ENCODE measurements at places on chromosomes 2 and 18.

- no peak for DNase-seq
Observed at GRCh38 chr2:63052411-63053080, 1.9 kb downstream of the OTX1 start.

DNA sequence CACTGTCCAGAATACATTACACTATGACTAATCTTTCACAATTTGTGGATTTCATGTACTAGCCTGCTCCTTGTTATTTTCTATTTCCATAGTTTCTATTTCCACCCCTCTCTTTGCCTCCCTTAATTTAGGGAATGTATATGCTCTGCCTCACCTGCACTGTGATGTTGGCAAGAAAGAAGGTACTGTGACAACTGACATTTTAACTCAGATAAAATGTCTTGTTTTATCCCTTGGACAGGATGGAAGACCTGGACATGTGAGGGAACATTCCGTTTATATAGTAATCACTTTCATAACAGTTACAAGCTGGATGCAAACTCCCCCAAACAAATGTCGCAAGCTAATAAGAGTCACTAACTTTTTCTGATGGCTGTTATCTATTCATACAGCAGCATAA is 21.5 kb upstream of the DSG3 start:
- DNase-seq: no peak

DNA sequence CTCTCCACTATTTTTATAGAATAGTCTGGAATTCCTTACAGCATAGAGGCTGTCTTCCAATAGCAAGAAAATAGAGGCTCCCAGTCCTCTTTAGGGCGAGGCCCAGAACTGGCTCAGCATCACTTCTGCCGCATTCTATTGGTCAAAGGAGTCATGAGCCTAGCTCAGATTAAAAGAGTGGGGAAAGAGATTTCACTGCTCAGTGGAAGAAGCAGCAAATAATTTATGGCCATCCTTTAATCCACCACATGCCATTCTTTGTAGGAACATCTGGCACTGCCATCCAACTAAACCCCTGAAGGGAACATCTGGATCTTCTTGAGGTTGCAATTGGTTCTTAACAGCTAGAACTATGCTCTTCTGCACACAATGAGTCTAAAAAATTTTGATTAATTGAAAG is 43.4 kb upstream of the NEUROD1 start:
- DNase-seq: no peak

- no peak for DNase-seq
Observed at GRCh38 chr2:40556293-40556692, 104.4 kb upstream of the SLC8A1 start.

GRCh38 chr2:188307850-188308283 is 16.2 kb downstream of the GULP1 start:
- DNase-seq: no peak

DNA sequence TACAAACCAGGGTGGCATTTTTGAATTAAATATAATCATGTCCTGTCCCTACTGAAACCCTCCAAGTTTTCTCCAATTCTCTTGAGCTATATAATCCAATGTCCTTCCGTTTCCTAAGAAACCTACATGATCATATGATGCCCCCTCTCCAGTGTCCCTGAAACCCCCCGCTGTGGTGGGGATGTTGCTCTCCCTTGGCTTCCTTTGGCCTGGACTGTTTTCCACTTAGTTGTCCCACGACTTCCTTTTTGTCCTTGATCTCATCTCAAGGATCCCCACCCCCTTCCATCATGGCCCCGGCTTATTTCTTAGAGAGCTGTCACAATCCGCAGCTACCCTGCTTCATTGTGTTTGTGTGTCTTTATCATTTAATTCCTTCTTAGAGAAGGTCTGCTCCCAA is 43.8 kb downstream of the TMEM18 start:
- no peak for DNase-seq

- no peak for DNase-seq
Observed at GRCh38 chr18:77634494-77634893, 384.8 kb downstream of the GALR1 start.

GRCh38 chr2:72145658-72146329 is 1.9 kb downstream of the CYP26B1 start:
- no peak for DNase-seq

- no peak for DNase-seq
Observed at GRCh38 chr2:71746946-71747501, 293.7 kb downstream of the DYSF start.

DNA sequence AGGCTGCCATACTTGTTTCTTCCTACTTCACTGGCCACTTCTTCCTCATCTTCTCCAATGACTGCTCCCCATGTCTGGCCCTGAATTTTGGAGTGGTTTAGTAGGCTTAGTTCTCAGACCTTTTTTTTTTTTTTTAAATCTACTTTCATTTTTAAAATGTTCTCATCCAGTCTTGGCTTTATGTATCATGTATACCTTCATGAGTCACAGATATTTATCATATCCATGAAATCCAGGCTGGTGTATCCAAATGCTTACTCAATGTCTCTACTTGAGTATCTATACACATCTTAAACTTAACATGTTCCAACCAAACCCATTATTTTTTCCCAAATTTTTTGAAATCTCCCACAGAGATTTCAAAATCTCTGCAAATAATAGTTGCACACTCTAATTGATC is 26.3 kb upstream of the CFAP36 start:
- DNase-seq: no peak

GRCh38 chr2:74894272-74894981 is 60.5 kb downstream of the HK2 start:
- no peak for DNase-seq

DNA sequence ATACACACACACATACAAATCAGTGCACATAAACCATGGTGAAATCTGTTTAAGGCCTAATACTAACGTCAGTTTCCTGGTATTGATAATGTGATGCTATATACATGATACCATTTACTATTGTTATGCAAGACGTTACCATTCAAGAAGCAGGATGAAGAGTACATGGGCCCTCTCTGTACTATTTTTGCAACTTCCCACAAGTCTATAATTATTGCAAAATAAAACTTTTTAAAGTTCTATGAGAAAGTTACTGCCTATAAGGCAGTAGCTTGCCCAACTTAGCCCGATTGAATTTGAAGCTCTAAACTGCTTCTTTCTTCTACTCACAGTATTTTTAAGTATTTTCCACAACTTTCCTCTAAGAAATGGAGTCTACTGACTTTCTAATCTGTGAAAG is 74.0 kb downstream of the BCL2 start:
- DNase-seq: no peak

GRCh38 chr2:70479816-70480215 is 73.8 kb downstream of the TGFA start:
- no peak for DNase-seq

- DNase-seq: no peak
Observed at GRCh38 chr2:168811696-168812095, 9.3 kb downstream of the NOSTRIN start.

- no peak for DNase-seq
Observed at GRCh38 chr2:2234398-2235195, 96.5 kb downstream of the MYT1L start.

DNA sequence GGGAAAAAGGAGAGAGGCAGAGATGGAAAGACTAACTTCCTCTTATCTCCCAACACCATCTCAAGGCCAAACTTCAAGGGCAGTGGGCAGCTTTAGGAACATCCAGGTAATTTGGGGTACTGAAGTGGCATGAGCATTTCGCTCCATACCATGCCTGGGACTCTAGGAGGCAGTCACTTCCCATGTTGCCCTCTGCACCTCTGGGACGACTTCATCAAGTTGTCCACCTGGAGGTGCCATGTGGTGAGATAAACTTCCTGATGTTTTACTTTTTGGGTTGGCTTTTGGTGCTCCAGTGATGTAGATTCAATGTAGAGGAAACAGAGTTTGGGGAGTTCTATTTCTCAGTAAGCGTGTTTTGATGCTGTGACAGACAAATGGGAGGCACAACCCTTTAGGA is 56.3 kb upstream of the UPP2 start:
- no peak for DNase-seq

DNA sequence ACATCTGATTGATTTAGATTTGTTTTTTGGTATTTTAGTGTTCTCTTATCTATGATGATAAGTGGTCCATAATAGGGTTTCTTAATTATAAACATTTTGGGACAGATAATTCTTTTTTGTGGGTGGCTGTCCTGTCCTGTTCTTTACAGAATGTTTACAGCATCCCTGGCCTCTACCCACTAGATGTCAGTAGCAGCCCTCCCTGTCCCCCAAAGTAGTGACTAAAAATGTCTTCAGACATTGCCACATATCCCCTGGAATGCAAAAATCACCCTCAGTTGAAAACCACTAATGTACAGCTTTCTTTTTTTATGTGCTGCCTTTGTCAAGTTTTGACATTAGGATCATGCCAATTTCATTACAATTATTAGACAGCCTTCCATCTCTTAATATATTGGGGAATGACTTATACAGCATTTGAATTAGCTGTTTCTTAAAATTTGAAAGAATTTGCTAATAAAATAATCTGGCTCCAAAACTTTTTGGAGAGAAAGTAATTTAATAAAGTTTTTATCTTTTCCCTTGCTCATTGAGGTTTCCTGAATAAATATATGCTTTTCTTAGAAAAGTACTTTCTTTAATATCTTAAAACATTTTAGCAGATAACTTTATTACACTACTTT is 19.5 kb downstream of the WIPF1 start:
- no peak for DNase-seq

- DNase-seq: no peak
Observed at GRCh38 chr2:178521304-178522150, 41.3 kb downstream of the PLEKHA3 start.

GRCh38 chr18:27854631-27855030 is 322.3 kb downstream of the CDH2 start:
- DNase-seq: no peak

DNA sequence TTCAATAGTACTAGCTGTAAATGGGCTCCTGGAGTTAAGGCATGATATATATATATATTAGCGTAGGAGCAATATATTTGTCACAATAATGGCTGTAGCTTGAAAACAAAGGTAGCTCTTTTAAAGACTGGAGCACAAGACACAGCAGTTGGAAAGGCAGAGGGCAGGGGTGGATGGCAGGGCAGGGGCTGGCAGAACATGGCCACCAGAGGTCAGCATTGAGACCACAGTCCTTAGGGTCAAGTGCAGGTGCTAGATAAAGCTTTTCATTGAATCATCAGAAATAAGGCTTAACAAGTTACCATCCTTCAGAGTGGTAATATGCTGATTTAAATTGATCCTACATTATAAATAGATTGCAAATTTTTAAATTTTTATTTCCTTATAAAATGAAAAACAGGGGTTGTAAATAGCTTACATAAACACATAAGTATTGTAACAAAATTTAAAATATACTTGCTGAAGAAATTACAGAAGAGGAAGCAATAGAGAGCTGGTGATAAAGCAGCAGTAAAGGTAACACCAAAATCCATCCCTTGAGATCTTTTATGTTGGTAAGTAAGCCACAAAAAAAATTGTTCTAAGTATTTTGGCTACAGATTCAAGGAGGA is 161.2 kb upstream of the PIEZO2 start:
- DNase-seq: no peak

DNA sequence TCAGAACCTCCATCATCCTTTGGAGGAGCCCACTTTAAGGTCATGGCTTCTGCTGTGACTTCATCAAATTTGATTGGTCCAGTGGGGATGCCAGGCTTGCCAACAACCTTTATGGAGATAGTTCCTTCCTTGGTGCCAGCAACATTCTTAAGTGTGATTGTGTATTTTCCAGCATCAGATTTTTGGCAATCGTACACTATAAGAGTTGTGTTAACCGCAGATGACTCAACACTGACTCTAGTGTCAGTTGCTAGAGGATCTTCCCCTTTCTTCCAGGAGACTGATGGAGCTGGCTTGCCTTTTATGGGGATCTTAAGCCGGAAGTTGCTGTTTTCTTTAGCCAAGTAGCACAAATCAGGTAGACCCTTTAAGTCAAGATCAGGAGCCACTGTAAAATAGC is 98.7 kb downstream of the PLEKHA3 start:
- DNase-seq: no peak

- DNase-seq: no peak
Observed at GRCh38 chr2:128818248-128818647, 499.6 kb upstream of the HS6ST1 start.

- DNase-seq: no peak
Observed at GRCh38 chr2:46302005-46302695, 4.9 kb downstream of the EPAS1 start.

GRCh38 chr2:85132834-85133637 is at the start of gene TCF7L1:
TCF7L1 (plus strand) TSS chr2:85133392; CDS start chr2:85133685, 293 bp downstream.
- peak; percentile 39 for DNase-seq

DNA sequence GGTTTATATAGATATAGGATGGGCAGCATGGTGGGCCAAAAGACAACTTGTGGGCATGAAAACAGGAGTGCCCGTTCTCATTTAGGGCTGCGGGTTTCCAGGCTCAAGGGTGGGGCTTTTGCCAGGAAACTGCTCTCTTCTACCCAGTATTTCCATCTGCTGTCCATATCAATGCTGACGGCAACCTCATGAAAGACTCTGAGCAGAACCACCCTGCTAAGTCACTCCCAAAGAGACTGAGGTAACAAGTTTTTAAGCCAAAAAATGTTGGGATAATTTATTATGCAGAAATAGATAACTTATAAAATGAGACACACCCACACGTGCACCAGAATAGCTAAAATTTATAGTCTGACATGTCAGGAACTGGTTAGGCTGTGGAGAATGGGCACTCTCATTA is 36.1 kb upstream of the MPPE1 start:
- DNase-seq: no peak

DNA sequence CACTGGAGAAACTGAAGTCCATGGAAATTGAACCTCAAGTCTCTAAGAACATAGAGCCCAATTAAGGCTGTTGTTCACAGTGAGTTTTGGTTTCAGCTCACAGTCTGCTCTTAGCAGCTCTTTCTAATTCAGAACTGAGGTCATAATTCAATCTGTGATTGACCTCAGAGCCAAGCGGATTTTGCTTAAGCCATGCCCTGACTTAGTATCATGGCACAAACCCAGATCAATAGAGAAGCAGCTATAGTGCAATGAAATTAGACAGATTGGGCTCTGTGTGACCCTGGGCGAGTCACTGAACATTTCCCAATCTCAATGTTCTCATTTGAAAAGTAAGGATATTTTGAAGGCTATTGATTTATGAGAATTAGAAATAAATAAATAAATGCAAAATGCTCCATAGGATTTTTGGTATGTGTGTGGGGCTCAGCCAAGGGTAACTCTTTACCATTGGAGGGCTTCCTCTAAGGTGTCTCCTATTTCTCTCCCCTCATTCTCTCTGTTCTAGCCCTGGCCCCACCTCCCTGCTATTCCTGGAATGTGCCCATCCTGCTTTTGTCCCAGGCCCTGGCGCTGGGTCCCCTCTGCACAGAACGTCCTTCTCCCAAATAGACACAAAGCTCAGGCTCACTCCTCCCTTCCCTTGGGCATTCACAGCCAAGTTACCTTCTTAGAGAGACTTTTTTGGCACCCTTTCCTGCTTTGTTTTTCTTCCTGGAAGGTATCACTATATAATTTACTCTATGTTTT is 239.6 kb downstream of the LPIN1 start:
- DNase-seq: no peak

GRCh38 chr18:5707586-5707985 is 163.8 kb upstream of the EPB41L3 start:
- no peak for DNase-seq

GRCh38 chr2:75459565-75460310 is 101.0 kb downstream of the EVA1A start:
- no peak for DNase-seq

- DNase-seq: no peak
Observed at GRCh38 chr2:240346753-240347372, 88.6 kb upstream of the GPC1 start.

- no peak for DNase-seq
Observed at GRCh38 chr2:12334412-12334966, 382.2 kb upstream of the TRIB2 start.

Data from GM12892 (cell line).